ENCODE measurements at places on chromosomes 13 and 19.

DNA sequence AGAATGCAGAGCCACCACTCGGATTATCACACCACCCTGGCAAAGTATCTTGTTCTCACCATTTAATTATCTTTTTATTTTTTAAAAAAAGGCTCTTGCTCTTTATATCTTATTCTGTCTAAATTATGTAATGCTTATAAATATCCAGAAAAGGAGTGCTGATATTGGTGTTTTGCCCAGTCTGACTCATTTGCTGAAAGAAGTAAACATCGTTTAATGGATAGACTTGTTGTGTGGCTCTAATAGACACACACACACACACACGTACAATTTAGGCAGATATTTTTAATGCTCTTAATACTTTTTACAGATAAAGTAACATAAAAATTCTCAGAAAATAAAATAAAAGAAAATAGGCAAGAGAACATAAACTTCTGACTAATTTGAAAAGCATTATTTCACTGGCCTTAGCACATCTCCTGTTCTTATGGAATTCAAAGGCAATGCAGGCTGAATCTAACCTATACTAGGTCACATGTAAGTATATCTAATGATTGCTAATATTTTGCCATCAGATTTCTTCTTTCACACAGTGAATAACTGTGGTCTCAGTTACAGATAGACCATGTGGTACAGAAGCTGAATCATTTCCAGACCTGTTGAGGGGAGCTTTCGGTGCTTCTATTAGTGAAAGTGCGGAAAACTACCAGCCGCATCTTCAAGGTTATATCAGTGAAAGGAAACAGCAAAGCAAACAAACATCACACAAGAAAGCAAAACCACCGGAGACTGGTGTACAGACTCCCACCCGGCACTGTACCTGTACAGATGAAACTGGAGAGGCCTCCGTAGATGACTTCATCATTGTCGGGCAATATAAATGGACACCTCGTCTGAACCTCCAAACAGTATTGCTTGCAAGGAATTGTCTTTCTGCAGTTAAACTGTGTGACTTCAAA is 642.1 kb upstream of the ARGLU1 start:
- no peak for DNase-seq

DNA sequence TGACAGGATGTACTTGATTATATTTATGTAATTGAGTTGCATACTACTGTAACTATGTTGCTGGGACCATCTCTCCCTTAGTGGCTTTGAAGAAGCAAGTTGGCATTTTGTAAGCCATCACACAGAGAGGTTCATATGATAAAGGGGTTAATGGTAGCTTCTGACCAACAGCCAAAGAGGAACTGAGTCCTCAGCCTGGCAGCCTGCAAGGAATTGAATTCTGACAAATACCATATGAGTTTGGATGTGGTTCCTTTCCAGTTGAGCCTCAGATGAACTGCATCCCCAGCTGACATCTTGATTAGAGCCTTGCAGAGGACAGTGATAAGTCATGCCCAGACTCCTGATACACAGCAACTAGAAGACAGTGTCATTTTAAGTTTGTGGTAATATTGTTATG is 8.6 kb upstream of the MYCBP2 start:
- DNase-seq: no peak

GRCh38 chr19:34998777-34999497 is 1.2 kb upstream of the GRAMD1A start:
- DNase-seq: peak; percentile 23

DNA sequence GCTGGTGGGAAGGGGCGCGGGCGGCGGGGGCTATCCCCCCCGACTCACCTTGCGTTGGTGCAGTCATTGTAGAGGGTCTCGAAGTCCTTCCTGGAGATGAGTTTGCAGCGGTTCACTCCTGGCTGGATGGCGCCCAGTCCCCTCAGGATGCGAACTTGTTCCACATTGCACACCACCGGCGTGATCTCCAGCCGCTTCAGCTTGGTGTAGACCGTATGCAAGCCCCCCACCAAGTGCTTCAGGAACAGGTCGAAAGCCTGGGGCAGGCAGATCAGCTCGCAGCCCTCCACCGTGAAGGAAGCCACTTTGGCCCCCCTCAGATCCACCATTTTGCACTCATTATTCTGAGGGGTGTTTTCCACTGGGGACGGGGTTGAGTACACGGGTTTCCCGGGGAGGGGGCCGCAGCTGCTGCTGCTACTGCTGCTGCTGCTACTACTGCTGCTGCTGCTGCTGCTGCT is 1.1 kb downstream of the DACH1 start:
- no peak for DNase-seq

DNA sequence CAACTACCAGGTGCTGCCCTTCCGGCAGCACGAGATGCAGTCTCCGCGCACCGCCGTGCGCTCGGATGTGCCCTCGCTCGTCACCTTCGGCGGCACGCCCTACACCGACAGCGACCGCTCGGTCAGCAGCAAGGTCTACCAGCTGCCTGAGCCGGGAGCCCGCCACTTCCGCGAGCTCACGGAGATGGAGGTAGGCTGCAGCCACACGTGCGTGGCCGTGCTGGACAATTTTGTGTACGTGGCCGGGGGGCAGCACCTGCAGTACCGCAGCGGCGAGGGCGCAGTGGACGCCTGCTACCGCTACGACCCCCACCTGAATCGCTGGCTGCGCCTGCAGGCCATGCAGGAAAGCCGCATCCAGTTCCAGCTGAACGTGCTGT is 15.2 kb upstream of the CRTC1 start:
- no peak for DNase-seq

GRCh38 chr13:76000131-76000530 is 364.0 kb downstream of the LMO7 start:
- no peak for DNase-seq

DNA sequence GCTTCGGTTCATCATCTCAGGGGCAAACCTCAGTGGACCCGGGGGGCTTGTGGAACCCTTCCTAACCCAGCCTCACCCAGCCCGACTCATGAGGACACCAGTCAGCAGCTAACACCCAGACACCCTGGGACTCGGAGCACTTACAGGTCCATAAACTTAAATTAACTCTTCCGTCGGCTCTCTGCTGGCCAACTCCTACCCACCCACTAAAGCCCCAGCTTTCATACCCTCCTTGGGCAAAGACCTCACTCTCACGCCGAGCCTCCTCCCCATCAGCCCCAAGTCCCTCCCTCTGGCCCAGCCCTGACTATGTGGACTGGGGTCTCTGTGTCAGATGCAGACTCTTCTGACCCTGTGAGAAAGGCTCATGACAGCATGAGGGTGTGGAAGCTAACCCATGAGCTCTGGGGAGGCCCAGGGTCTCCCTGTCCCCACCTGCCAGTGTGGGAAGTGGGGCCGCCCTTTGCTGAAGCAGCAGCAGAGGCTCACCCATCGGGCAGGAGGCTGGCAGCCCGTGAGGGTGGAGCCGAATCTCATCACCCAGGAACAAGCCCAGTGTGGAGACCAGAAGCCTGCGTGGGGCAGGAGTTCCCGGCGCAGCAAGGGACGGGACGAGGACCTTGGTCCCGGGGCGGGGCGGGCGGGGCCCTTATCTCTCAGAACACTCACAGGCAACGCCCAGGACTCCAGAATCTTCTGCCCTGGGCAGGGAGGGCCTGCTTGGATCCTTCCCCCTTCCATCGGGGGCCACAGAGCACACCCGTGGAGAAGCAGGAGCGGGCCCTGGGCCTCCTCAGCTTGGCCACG is 19.8 kb downstream of the TCF3 start:
- DNase-seq: no peak

Data from HepG2 (cell line).